Stimulated activated CD4-positive, alpha-beta T cell treated with anti-CD3 and anti-CD28 coated beads, Interleukin-1b, Interleukin-23, amount 100 ng/mL, for 4 hours (primary cell): ENCODE measurements at places on chromosomes 2 and 18.

GRCh38 chr2:187658952-187659525, 104.8 kb upstream of the TFPI start:
- DNase-seq, result no peak

DNA sequence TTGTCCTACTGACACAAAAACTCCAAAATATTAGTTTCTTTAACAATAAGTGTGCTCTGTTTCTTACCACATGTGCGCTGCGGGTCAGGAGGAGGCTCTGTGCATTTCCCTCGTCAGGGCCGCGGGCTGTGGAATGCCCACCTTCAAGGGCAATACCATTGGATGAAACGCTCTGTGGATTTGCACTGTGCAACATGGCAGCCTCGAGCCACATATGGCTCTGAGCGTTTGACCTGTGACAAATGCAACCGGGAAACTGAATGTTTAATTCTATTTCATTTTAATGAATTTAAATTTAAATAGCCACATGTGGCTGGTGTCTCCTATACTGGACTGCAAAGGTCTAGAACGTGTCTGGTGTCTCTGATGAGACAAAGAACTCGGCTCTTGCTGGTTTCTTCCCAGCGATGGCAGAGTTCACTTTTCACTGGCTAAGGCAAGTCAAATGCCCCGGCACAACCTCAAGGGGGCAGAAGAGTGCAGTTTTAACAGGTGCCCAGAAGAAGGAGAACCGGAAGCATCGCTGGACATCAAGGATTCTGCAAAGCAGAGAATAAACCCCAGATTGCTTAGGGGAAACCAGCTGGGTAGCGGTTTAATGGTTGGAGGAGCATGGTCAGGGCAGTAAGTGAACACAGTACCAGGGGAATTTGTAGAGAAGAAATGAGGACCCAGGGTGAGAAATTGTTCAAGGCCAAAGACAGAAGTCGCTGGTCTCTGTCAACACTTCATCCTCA, 37.0 kb upstream of the TMEM18 start:
- no peak for DNase-seq

DNA sequence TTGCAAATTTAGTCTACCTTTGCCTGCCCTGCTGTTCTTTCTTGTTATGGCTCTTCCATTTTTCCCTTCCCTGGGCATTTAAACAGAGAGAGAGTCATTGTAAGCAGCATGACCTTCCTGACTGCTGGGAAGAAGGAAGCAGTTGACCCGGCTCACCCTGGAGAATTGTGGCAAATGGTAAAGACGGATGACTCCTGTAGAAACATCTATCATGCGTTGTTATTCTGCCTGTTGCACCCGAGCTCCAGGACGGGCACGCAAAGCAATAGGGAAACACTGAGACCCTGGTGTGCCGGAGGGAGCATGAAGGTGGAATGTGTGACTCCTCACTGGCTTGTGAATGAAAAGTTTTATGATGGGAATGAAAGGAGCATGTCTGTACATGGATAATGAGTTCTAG, 113.3 kb downstream of the OSBPL6 start:
- no peak for DNase-seq

DNA sequence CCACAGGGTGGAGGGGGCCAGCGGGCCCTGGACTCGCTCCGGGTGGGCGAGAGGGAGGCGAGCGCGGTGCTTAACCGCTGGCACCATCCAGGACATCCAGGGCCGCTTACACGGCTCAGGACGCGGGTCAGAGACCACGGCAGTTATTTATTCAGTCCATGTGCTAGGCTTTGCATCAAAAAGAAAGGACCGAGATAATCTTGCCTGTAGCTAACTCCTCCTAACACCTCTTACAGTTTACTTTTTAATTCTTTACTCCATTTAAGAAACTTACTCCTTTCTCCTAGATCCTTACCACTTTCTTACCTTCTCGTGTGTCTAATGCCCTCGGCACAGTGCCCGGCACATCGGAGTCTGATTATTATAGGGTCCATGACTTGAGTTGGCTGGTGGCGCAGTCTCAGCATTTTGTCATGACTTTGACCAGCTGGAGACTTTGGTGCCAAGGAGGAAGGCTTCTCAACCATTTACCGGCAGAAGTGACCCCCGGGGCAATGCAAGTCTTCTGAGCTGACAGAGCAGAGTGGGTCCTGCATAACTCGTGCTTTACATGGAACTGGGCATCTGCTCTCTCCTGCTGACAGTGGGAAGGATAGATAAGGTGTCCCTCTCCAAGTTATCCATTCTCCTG, 503 bp downstream of the ANXA4 start:
- DNase-seq, result no peak

- no peak for DNase-seq
Observed at GRCh38 chr2:237057893-237058300, 27.8 kb upstream of the COPS8 start.

GRCh38 chr2:54040685-54041084, 69.9 kb upstream of the PSME4 start:
- DNase-seq, result no peak

GRCh38 chr2:238968616-238969384, 120.9 kb downstream of the TWIST2 start:
- DNase-seq, result no peak

DNA sequence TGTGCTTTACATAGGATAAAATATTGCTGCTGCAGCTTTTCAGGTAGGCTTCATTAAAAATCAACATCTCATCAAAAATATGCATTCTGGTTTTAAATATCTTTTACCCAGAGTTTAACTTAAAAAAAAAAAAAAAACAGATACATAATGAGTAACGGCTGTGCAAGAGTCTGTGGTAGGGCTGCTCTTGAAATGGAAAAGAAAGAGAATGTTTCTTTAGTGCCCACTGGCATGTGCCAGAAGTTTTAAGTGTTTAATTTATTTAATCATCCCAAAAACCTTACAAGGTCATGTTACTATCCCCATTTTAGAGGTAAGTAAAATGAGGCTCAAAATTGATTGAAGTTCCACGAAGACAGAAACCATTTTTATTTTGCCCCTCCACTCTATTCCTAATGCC, 92.1 kb downstream of the SLC8A1 start:
- no peak for DNase-seq

DNA sequence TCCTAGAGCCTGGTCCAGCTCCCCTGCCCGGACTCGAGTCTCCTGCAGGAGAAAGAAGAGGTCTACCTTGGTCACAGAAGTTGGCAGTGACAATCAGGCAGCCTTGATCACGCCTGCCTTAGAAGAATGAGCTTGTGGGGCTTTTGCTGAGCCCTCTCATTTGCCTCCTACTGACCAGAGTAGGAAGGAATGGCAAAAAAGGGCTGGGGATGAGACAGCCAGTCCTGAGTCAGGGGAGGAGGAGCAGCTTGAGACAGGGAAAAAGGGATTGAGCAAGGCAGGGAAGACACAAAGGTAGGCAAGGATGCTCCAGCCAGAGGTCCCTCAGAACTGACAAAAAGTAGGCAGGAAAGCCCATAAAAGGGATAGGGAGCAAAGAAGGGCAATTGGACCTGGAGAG, 6.0 kb downstream of the WDR54 start:
- no peak for DNase-seq

DNA sequence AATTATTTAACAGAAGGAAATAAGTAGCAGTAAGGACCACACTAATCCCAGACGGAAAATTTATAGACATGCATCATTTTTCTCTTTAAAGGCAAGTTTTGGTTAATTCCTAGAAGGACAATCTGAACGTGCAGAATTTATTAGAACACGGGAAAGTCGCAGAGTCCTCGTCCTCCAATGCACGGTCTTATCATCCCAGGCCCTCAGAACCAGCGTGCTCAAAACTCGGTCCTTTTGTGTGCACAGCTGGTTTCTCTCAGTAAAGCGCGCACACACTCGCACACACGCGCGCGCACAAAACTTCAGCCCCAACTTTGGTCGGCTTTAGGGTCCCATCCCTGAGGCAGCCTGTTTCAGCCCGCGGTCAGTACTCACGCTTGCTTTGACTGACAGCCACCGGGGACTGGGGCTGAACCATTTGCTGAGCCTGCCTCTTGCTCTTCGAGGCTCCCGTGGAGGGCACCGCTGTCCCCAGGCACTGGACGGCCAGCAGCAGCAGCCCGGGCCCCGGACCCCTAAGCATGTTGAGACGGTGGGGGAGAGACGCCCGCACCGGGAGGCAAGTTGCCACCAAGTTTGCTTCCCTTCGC, 493 bp downstream of the FN1 start:
- no peak for DNase-seq

- no peak for DNase-seq
Observed at GRCh38 chr18:5969989-5970403, 74.7 kb upstream of the TMEM200C start.

DNA sequence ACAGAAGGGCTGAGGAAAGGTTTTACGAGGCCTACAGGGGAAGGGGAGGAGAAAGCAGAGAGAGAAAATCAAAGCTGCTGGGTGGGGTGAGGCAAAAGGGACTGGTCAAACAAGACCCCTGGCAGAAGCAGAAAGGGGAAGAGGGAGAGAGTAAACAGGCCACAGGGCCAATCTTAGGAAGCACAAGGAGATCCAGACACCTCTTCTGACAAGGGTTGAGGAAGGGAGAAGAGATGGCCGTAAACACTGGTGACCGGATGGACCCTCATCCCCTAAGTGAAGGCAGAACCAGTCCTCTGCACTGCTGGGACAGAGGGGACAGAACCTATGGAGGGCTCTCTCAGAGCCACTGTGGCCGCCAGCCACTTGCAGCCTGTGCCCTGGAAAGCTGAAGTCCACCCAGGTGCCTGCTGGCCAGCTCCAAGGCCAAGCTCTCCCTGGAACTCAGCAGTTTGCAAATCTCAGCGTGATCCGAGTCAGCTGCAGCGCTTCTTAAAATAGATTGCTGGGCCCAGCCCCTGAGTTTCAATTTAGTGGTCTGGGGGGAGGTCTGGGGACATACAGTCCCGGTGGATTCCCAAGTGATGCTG, 108.8 kb downstream of the TMEM163 start:
- no peak for DNase-seq

DNA sequence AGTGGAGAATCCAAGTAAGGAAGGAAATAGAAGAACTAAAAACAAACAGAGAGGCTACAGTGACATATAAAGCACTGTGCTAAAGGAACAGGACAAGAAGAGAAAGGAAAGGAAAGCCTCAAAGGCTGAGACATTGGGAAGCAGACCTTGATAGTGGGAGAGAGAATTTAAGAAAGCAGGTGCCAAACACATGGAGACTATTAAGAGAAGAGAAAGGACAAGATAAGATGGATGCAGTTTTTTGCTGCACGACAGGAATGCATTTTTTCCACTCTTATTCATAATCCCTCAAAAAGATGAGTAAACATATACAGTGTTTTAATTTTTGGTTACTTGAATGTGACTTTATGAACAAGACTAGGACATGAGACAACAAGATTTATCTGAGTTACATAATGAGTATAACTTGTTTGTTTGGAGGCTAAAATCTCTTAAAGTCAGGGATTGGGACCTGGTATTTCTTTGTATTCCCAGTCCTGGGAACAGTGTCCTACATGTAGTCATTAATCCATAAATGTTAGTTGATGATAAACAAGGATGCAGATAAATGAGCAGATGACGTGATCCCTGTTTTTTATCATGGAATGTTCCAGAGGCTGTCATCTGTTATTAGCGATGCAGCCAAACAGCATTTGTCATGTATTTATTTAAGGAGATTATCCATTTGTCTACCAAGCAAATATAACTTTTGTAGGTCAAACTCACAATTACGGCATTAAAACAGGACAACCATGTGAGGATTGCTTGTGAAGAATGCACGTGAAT, 141.7 kb downstream of the DNER start:
- no peak for DNase-seq

GRCh38 chr2:133570542-133570941, 2.3 kb upstream of the NCKAP5 start:
- DNase-seq, result no peak

DNA sequence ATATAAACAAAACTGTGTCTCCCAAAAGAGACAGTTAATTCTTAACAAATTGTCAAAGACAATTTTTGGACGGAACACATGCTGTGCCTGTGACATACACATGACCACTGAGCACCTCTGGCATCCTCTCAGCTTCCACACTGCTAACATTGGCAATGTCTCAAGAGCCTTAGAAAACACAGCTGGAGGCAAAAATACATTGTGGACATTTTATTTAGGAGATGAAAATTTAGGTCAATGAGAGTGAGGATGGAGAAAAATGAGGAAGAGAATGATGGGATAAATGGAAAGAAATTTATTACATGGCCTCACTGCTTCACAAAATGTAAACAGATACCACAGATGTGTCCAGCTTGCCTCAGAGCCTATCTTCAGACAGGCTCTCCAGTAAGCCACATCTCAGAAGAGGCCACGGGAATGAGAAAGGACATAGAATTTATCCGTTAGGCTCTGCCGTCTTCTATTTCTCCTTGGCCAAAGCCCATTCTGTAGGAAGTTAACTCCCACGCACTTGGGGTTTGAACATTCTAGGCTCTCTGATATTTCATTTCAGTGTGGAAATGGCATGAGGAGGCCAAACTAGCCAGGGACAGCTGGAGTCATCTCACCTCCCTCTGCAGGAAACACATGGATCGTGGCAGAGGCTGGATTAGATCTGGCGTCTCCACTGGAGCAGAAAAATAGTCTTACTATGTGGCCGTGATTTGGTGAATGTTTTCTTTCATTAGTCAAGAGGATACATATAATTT, 519.4 kb upstream of the DSEL start:
- no peak for DNase-seq

GRCh38 chr2:29931818-29932217, 10.4 kb upstream of the ALK start:
- DNase-seq, result no peak

- no peak for DNase-seq
Observed at GRCh38 chr2:203649176-203649814, 57.1 kb upstream of the CD28 start.

DNA sequence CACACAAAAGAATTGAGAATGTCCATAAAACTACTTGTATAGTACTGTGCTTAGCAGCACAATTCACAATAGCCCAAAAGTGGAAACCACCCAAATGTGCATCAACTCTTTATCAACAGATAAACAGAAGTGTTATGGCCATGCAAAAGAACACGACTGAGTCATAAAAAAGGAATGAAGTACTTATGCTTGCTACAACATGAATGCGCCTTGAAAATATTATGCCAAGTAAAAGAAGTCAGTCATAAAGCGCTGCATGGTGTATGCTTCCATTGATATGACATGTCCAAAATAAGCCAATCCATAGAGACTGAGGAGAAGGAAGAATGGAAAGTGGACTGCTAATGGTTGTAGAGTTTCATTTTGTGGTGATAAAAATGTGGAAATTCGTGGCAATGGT, 12.1 kb upstream of the MAP2 start:
- no peak for DNase-seq

GRCh38 chr2:147715807-147716206, 129.0 kb upstream of the ACVR2A start:
- DNase-seq, result no peak

- DNase-seq, result no peak
Observed at GRCh38 chr2:234761910-234762309, 189.9 kb upstream of the SH3BP4 start.

DNA sequence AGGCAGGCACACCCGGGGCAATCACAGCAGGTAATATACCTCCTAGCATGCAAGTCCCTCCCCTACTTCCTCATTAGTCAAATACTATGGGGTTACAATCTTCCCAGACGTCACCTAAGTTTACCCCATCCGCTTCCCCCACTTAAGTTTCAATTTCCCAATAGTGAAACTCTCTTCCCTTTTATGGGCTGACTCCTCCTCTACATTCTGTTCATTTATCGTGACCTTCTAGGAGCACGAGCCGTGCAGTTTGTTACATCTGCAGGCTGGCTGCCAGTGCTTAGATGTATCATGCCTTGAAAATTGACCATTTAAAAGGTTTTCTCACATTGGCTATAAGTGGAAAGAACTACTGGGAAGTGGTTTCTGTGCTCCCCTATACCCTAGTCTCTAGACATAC, 1357.8 kb upstream of the CRIM1 start:
- no peak for DNase-seq
